ENCODE measurements at places on chromosomes 12 and 14.
A peak's percentile ranks its signal among the peaks of the same experiment; 100 is the strongest.

- no peak for DNase-seq
Measured at GRCh38 chr14:104817930-104818713, 17.2 kb downstream of the ZBTB42 start.

GRCh38 chr12:74791365-74791764 is 253.7 kb downstream of the ATXN7L3B start:
- DNase-seq = no peak

- DNase-seq = no peak
Measured at GRCh38 chr12:106135781-106136180, 3.0 kb downstream of the NUAK1 start.

DNA sequence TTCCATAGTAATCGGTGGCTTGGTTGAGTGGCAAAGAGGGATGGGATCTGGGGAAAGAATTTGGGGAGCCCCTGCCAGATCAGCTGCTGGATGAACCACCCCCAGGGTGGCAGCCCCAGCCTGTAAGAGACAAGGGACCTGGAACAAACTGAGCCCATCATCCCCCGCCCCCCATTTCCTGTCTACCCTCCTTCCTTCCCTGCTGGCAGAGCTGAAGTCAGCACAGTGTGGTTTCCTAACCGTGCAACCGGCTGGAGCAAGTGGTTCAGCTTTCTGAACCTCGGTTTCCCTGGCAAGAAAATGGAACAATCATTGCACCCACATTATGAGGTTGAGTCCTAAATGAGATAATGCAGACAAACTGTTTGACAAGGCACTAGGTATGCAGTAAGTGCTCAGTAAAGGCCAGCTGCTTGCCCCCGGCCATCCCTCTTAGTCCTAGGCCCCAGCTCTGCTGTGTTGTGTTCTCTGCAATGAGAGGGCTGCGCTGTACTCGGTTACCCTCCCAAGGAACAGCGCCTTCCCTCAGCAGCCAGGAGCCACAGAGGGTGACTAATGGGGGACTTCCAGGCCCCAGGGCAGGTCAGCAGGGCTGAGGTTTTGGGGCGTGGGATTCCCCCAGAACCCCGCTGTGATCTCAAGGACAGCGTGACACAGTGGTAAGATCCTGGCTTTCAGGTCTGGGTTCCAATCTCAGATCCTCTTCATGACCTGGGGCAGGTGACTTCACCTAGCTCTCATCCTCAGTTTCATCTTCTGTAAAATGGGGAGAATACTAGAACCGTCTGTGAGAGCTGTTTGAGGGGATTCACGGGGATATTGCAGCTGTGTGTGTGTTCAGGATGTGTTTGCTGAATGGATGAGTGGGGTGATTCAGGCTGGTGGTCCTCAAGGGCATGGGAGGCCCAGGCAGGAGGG is 16.5 kb downstream of the SELPLG start:
- DNase-seq = peak; percentile 91

- no peak for DNase-seq
Measured at GRCh38 chr14:27392153-27392552, 794.3 kb upstream of the NOVA1 start.

DNA sequence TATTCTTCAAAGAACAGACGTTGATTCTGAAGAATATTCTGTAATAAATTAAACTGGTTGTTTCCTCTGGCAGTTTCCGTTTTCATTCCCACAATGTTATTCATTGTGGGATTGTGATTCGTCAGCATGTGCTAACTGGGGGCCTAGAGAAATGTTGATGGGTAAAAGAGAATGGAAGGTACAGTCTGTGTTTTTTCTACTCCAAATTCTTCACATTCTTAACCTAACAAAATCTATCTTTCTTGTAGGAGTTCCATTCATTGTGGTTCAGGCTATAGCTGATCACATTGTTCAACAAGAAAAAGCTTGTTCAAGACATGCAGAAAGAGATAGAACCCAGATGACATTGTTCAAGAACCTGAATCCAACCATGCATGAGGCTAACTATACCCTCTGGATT is 5.9 kb downstream of the CD163 start:
- no peak for DNase-seq

GRCh38 chr12:124437617-124438436 is 129.6 kb downstream of the NCOR2 start:
- no peak for DNase-seq

- DNase-seq = no peak
Measured at GRCh38 chr14:31945074-31945613, 132.0 kb upstream of the ARHGAP5 start.

DNA sequence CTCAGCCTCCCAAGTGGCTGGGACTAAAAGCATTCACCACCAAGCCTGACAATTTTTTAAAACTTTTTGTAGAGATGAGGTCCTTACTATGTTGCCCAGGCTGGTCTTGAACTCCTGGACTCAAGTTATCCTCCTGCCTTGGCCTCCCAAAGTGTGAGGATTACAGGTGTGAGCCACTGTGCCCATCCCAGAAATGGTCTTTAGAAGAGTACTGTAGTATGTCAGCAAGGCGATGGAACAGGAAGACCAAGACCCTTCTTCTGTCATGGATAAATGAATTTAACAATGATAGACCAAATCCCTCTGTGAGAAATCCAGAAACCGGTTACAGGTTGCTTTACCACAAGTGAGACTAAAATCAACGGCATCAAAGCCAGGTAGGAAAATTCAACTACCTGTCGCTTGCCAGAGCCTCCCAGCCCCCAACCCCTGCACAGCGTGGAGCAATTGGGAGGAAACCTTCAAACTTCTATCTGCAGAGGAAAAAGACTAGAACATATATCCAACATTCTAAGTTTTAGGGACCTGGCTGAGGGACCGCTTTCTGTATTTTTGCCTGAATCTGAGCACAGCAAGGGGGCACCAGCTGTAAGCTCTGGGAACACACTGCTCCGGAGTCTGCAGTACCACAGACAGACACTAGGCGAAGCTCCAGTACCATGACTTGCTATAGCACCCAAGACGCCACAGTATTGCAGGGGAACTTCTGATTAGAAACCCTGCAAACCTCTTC is 51.3 kb downstream of the CPSF6 start:
- DNase-seq = peak; percentile 69

GRCh38 chr14:64474041-64474440 is 8.7 kb downstream of the AKAP5 start:
- no peak for DNase-seq

DNA sequence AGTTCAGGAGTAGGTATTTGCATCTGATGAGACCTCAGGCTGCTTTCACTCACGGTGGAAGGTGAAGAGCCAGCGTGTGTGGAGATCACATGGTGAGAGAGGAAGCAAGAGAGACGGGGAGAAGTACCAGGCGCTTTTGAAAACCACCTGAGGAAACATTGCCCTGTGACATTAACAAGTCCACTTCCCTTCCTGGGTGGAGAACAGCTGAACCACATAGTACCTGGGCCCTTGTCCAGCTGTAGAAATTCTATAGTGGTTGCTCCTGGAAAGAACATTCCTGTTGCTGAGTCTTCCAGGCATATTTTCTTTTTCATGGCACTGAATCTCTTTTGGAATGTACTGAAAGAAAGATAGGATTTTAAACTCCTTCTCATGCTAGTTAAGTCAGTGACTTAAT is 87.3 kb upstream of the RIN3 start:
- DNase-seq = no peak

DNA sequence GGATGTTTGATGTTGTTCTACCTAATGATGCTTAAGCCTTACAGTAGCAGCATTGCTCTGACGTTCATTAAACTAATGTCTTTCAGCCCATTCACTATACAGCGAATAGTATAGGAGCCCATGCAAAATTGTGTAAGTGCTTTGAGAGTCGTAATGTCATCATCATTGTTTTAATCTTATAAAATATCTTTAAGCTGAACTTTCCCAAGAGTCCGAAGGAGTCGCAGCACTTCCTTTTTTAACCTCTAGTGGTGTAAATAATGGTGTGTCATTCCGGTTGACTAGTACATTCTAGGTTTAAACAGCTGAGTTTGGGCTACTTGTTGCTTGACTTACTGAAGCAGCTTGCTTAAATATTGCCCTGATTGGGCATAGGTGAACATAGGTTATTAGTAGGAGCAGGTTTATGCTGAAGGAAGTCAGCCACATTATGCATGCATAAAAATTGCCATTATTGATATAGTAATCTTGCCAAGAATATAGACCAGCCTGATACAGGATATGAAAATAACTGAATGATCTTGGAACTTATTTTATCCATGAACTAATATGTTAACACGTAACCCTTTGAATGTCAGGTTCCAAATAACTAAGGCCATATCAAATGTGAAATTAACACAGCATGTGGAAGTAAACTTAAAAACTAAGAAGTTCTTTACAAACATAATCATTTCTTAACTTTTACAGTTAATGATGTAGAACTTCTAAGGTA is 2.6 kb downstream of the WNK1 start:
- DNase-seq = peak; percentile 65

- DNase-seq = peak; percentile 87
Measured at GRCh38 chr12:7933255-7933726, 2.7 kb downstream of the SLC2A3 start.

DNA sequence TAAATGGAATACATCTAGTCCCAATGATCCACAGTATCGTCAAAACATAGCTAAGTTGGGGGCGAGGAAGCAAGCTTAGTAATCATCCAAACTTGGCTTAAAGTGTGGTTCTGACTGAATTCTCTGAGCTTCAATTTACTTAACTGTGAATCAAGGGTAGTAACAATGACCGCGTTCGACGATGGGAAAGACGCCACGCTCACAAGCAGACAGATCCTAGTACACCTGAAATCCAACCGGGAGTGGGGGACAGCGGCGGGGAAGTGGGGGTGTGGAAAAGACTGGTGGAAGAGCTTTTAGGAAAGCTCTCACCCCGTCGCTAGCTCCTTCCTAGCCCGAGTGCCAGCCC is 433 bp downstream of the COX16 start:
- DNase-seq = no peak

GRCh38 chr12:8913702-8914032 is 642 bp upstream of the PHC1 start:
- DNase-seq = no peak

DNA sequence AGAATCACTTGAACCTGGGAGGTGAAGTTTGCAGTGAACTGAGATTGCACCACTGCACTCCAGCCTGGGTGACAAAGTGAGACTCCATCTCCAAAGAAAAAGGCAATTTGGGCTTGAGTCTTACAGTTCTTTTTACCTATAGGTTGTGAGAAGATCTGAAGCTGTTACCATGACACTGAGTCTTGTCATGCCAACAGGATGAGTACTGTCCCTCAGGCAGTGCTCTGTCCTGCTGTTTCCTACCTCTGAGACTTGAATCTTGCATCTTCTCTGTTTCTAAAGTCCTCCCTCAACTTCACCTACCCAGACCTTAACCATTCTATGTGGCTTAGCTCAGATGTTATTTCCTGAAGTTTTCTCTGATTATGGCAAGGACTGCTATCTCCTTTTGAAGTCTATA is 400.8 kb upstream of the PRICKLE1 start:
- no peak for DNase-seq

GRCh38 chr12:19052689-19053088 is 76.8 kb upstream of the PLEKHA5 start:
- no peak for DNase-seq

GRCh38 chr12:54196396-54196795 is 7.6 kb upstream of the SMUG1 start:
- no peak for DNase-seq

DNA sequence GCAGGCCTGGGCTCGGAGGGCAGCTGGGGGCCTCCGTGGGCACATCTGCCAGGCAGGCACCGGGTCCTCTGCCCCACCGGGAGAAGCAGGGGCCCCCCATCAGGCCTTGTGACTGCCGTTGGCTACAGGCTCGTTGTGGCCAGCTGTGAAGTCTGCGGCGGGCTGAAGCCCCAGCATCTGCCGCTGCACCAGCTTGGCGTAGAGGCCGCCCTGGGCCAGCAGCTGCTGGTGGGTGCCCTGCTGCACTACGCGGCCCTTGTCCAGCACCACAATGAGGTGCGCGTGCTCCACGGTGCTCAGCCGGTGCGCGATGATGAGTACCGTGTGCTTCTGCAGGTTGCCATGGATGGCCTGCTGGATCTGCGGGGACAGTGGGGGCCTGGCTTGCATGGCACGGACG is 33.9 kb upstream of the VPS37B start:
- no peak for DNase-seq

GRCh38 chr12:111355201-111355925 is 13.5 kb downstream of the PHETA1 start:
- DNase-seq = no peak

- DNase-seq = no peak
Measured at GRCh38 chr14:99189201-99189801, 82.7 kb downstream of the BCL11B start.

- no peak for DNase-seq
Measured at GRCh38 chr12:4210183-4210582, 63.4 kb upstream of the CCND2 start.

GRCh38 chr12:124655048-124655697 is 87.8 kb upstream of the NCOR2 start:
- no peak for DNase-seq

DNA sequence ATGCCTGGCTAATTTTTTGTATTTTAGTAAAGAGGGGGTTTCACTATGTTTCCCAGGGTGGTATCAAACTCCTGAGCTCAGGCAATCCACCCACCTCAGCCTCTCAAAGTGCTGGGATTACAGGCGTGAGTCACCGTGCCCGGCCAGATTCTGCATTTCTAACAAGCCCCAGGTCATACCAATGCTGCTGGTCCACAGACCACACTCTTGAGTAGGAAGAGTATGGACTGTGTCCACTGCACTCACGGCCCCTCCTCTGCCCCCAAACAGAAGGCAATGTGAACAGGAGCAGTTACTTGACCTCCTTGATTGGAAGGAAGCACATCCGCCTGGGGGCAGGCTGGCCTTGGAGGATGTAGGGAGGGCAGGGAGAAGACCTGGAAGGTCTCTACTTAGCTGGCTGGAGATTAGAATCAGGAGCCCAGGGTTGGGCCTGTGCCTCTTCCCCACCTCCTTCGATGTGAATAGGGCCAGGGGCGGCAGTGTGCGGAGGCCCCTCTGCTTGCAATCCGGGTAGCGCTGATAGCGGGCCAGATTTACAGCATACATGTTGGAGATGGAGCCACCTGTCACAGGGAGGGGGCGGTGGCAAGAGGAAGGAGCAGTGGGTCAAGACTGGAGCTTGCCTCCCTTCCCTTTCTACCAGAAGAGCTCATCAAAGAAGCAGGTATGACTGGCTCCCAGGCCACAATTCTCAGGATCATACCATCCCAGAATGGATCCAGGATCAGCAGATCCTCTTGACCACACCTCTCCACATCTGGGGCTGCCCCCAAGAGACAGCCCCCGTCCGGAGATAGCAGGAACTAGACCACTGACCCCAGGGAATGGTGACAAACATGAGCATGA is 9.4 kb upstream of the ZNF740 start:
- no peak for DNase-seq
